ENCODE measurements at places on chromosomes 6 and 20. TPM values are rescaled to one million over a fixed set of nuclear protein-coding genes. Genes with fewer than 3 reads are reported as not detected.

- no peaks in the 10 kb centered on the region for H3K36me3 ChIP-seq
- no peaks in the 10 kb centered on the region for H3K27me3 ChIP-seq
- H3K27ac ChIP-seq: no peak overlapping the region
- no peak overlapping the region for H3K4me3 ChIP-seq
- no peak for DNase-seq
- H3K4me1 ChIP-seq: no peaks in the 10 kb centered on the region
Observed at GRCh38 chr20:29497261-29497671, 1760.2 kb upstream of the DEFB115 start.

DNA sequence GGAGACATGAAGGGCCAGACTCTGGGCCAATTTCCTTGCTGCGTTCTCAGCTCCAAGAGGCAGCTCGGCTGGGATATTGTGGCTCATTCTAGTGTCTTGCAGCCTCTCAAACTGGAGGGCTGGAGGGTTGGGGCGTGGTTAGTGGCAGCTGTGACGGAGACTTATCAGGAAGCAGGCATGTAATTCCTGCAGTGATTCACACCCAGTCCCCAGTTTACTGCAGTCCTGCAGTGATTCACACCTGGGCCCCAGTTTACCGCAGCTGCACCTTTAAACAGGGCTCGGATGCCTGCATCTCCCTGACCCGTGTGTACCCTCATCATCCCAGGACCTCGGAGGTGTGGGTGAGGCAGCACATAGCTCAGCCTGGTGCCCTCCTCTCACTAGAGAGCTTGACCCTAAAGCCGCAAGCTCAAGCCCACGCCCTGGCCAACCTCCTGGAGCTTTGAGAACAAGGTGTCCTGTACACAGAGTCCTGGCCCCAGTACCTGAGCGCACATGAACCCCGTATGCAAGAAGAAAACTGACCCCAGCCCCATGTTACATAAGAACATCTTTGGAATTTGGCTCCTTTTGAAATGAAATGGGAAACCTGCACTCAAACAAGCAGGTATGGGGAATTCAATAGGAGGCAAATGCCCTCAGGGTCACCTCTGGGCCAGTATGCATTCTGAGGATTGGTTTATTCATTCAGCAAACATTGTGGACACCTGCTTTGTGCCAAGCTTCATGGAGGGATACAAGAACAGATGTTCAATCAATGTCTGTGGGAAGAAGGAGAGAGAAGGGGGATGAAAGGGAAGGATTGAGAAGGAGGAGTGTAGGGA, 55.3 kb upstream of the FAM83D start:
- no peak overlapping the region for H3K4me3 ChIP-seq
- peaks cover 4% of the 10 kb centered on the region for H3K27me3 ChIP-seq
- no peaks in the 10 kb centered on the region for H3K36me3 ChIP-seq

DNA sequence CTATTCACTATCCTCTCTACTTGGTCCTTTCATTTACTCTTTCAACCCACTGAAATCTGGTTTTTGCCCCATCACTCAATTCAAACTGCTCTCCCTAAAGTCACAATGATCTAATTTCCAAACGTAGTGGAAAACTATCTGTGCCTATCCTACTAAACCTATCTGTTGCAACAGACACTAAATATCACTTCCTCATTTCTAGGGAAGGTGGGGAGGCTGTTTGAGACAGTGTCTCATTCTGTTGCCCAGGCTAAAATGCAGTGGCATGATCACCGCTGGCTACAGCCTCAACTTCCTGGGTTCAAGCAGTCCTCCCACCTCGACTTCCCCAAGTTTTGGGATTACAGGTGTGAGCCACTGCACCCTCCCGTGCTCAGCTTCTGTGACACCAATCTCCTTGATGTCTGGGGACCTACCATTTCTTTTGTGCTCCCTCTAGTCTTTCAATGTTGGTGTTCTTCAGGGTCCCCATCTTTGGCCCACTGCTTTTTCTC, 8.8 kb downstream of the RANBP9 start:
- no peak overlapping the region for H3K4me3 ChIP-seq
- no peak for DNase-seq
- H3K27me3 ChIP-seq: no peaks in the 10 kb centered on the region
- H3K27ac ChIP-seq: no peak overlapping the region
- no peaks in the 10 kb centered on the region for H3K4me1 ChIP-seq
- no peaks in the 10 kb centered on the region for H3K36me3 ChIP-seq

DNA sequence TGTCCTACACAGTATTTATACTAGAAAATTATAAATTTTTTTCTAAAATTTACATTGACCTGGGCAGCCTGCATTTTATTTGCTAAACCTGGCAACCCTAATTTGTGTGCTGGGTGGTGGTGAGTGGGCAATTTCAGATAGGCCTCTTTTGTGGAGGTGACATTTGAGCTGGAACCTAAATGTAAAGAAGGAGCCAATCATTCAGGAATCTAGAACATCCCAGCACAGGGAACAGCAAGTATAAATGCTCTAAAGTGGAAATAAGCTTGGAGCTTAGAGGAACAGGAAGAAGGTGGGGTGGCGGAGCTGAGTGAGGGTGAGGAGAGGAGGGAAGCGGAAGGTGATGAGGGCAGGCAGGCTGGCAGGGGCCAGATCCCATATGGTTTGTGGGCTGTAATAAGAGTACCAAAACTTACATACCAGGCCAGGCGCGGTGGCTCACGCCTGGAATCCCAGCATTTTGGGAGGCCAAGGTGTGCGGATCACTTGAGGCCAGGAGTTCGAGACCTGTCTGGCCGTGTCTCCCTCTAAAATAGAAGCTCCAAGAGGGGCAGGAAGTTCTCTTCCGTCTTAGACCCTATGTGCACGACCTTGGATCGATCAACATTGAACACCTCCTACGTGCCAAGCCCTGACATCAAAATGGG, 549 bp upstream of the CSE1L start:
- peak overlapping the region; percentile 95 for H3K27ac ChIP-seq
- no peaks in the 10 kb centered on the region for H3K27me3 ChIP-seq
- H3K4me3 ChIP-seq: peak overlapping the region; percentile 76
- no peaks in the 10 kb centered on the region for H3K36me3 ChIP-seq
- peaks cover 8% of the 10 kb centered on the region for H3K4me1 ChIP-seq

- DNase-seq: no peak
- H3K36me3 ChIP-seq: no peaks in the 10 kb centered on the region
- no peak overlapping the region for H3K4me3 ChIP-seq
- H3K4me1 ChIP-seq: no peaks in the 10 kb centered on the region
Observed at GRCh38 chr6:106849120-106849519, 125.4 kb downstream of the CD24 start.

DNA sequence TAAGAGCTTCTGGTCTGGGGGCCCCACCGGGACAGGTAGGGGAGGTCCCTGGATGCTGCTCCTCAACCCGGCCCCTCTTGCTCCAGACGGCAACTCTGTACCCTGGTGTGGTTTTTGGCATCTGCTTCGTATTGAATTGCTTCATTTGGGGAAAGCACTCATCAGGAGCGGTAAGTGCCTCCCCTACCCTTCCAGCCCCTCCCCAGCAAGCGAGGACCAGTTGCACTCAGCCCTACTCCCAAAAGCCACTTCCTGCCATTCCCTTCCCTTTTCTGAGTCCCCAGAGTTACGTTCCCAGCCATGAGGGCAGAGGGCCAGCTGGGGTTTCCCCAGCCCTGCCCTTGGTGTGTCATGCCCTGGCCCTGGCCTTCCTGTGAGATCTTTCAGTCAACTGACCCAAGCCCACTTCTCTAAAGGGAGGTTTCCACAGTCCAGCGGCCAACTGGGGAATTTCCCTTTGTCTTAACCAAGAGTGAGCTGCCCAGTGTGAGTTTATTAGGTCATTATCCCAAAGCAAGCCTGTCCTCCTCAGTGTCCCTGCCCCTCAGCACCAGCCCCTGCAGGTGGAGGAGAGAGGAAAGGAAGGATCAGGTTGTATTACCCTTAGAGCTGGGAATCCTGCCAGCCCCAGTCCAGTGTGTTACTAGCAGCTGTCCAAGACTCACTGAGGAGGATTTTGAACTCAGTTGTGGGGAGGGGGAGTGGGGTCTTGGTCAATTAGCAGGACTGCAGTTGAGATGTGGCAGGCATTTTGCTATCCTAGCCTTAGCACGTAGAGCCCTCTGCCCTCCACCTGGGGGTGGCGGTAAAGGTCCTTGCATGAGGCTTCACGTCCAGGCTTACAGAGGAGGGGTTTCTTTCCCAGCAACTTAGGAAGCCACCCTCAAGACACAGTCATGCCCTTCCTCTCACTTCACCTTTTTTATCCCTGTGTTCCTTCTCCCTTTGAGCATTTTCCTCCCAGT, 45.8 kb downstream of the TM9SF4 start:
- H3K27ac ChIP-seq: peak overlapping the region; percentile 66
- peaks cover 11% of the 10 kb centered on the region for H3K4me1 ChIP-seq
- peak; percentile 62 for DNase-seq
- H3K4me3 ChIP-seq: no peak overlapping the region

- no peaks in the 10 kb centered on the region for H3K36me3 ChIP-seq
- no peak overlapping the region for H3K4me3 ChIP-seq
- peaks cover 5% of the 10 kb centered on the region for H3K4me1 ChIP-seq
- H3K27ac ChIP-seq: no peak overlapping the region
- H3K27me3 ChIP-seq: peaks cover 16% of the 10 kb centered on the region
Observed at GRCh38 chr6:107819964-107820337, 4.2 kb downstream of the SCML4 start.

- H3K27me3 ChIP-seq: no peaks in the 10 kb centered on the region
- DNase-seq: no peak
- H3K36me3 ChIP-seq: no peaks in the 10 kb centered on the region
- no peak overlapping the region for H3K27ac ChIP-seq
Observed at GRCh38 chr20:53337390-53338101, 256.1 kb downstream of the ZNF217 start.

DNA sequence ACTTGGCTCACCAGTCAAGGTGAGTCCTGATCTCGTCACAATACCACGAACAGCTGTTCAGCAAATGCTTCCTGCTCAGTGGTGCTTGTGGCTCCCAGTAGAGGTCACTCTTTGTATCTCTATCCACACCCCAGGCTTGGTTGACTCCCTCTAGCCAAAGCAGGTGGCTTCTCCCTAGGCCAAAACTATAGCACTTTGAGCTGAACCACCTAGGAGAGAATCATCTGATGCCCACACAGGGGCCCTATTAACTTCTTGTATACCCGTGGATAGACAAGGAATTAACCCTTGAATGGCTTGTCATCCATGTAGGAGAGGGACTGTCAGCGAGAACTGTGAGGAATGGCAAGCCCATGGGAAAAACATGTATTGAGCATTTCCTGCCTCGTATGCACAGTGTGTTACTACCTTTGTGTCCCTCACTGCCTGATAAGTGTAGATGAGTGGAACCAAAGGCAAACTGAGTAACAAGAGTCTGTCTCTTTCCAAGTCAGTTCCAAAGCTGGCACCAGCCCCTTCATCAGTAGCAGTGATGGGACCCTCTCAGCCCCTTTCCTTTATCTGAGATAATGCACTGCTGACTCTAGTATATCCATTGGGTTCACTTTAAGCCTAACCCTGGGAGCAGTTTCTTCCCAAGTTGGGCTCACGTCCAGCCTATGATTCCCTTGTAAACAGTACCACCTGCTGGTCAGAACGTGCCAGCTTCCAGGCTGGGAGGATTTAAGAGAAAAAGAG, 42.5 kb downstream of the EIF2S2 start:
- no peaks in the 10 kb centered on the region for H3K36me3 ChIP-seq
- H3K4me1 ChIP-seq: peaks cover 10% of the 10 kb centered on the region
- H3K27ac ChIP-seq: no peak overlapping the region
- DNase-seq: peak; percentile 56
- no peaks in the 10 kb centered on the region for H3K27me3 ChIP-seq
- H3K4me3 ChIP-seq: no peak overlapping the region

DNA sequence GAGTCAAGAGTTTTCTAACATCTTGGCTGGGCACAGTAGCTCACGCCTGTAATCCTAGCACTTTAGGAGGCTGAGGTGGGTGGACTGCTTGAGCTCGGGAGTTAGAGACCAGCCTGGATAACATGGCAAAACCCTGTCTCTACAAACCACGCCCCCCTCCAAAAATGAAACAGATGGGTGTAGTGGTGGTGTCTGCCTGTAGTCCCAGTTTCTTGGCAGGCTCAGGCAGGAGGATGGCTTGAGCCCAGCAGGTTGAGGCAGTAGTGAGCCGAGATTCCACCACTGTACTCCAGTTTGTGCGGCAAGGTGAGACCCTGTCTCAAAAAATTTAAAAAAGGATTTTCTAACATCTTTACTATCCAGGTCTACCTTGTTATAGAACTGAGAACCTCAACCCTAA, 22.0 kb downstream of the FAM8A1 start:
- H3K36me3 ChIP-seq: peaks cover 19% of the 10 kb centered on the region
- no peaks in the 10 kb centered on the region for H3K27me3 ChIP-seq
- H3K4me3 ChIP-seq: no peak overlapping the region
- H3K27ac ChIP-seq: no peak overlapping the region
- H3K4me1 ChIP-seq: no peaks in the 10 kb centered on the region

- H3K4me1 ChIP-seq: peaks cover 42% of the 10 kb centered on the region
- H3K27ac ChIP-seq: peak overlapping the region; percentile 83
- DNase-seq: peak; percentile 79
- H3K36me3 ChIP-seq: no peaks in the 10 kb centered on the region
- H3K4me3 ChIP-seq: peak overlapping the region; percentile 21
- H3K27me3 ChIP-seq: no peaks in the 10 kb centered on the region
Observed at GRCh38 chr6:16683641-16684194, 77.5 kb downstream of the ATXN1 start.

DNA sequence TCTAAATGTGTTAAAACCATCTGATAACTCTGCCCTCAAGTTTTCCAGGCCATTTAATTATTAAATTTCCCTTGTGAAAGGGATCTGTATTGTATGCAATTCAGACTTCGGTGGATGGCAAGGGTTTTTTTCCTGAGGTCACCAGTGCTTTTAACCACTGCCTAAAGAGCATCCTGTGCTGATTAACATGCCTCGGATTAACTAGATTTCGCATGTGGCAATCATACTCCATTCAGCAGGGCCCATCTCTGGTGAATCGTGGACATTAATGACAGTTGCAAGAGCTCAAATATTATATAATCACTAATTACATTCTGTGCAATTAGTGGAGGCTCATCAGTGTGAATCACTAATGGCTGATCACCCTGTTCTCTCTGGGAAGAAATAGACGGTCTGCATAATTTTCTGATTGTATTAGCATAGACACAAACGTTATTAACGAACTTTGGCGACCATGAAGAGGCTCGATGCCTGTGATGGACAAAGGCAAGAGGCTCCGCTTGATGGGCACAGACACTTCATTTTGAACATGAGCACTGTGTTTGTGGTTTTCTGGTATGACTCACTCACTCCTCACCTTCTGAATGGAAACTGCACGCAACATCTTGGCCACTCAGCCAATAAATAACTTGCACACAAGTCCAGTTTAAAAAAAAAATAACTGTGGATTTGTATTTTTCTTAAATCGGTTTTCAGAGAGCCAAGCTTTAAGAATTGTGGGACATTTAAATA, 31.4 kb downstream of the LINC00237 start:
- peak; percentile 10 for DNase-seq
- no peak overlapping the region for H3K27ac ChIP-seq
- no peaks in the 10 kb centered on the region for H3K36me3 ChIP-seq
- no peaks in the 10 kb centered on the region for H3K27me3 ChIP-seq

EYA2 gene
- 1.4 TPM for total RNA-seq

SLC22A16 gene
- not detected for total RNA-seq

RIPPLY2 gene
- total RNA-seq: not detected

PET117 gene
- 10.7 TPM for total RNA-seq

PIGT gene
- 91.4 TPM for total RNA-seq

BANF2 gene
- total RNA-seq: not detected

TGM3 gene
- total RNA-seq: not detected

TMEM200A gene
- total RNA-seq: 14.9 TPM

SCRT2 gene
- not detected for total RNA-seq

TFAP2D gene
- not detected for total RNA-seq

FERMT1 gene
- 10.9 TPM for total RNA-seq

CST1 gene
- total RNA-seq: not detected

GTSF1L gene
- total RNA-seq: not detected
